Posterior cingulate gyrus (tissue), 11 donors: ENCODE measurements at places on chromosomes 2 and 18.

DNA sequence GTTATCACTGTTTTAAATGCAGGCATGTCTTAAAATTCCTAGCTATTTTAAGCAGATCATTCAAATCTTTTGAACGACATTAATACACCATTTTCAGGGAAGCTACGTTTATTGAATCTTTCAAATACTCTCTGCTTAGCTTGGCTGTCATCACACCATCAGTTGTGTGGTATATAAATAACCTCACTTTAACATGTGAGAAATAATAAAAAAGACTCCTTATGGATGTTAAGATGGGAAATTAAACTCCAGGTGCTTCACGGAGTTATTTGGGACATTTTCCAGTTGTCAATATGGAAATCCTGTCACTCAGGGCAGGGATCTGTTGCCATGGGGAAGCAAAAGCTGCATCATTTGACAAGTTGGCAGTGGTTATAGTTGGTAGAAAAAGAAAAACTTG lies 649.2 kb upstream of the CDH2 start:
- DNase-seq, result no peak

- no peak for DNase-seq
Measured at GRCh38 chr18:77530732-77531131, 281.1 kb downstream of the GALR1 start.

GRCh38 chr2:167212014-167212648 lies 323.9 kb downstream of the XIRP2 start:
- DNase-seq, result no peak

GRCh38 chr2:113894156-113894743 lies 4.4 kb downstream of the ACTR3 start:
- DNase-seq, result no peak

DNA sequence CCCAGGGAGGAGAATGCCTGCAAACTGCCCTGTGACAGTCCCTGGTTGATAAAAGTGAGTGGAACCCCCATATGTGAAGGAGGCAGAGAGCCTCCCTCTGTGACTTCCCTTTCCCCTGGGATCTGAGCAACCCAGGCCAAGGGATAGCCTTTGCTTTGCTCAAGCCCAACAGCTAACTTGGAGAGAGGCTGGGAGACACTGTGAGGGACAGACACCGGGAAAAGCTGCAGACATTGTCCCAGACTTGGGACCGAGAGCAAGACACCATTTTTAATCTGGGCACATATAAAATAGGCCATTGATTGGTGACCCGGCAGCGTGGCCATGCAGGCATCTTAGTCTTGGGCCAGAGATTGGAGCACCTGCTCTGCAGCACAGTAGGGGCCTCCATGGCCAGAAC lies 96.1 kb upstream of the SALL3 start:
- DNase-seq, result no peak

GRCh38 chr2:143706354-143706753 lies 577.1 kb downstream of the ARHGAP15 start:
- DNase-seq, result no peak

- DNase-seq, result no peak
Measured at GRCh38 chr2:142796161-142796560, 81.3 kb upstream of the KYNU start.

DNA sequence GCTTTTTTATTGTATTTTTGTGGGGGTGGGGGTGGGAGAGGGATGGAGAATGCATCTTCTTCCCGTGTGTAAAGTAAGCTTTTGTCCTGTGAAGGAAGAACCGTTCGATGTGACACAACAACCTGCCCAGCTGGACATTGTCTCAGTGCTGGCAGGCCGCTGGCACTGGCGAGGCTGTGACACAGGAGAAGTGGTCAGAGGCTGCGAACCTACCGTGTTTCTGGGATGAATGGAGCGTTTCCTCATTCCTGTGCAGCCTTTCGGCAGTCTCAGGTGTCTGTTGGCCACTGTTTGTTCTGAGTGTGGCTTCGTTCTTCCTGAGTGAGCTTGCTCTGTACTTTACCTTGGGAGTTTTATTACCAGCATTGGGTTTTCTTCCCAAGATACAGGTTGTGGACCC lies 8.0 kb downstream of the RAMP1 start:
- no peak for DNase-seq

DNA sequence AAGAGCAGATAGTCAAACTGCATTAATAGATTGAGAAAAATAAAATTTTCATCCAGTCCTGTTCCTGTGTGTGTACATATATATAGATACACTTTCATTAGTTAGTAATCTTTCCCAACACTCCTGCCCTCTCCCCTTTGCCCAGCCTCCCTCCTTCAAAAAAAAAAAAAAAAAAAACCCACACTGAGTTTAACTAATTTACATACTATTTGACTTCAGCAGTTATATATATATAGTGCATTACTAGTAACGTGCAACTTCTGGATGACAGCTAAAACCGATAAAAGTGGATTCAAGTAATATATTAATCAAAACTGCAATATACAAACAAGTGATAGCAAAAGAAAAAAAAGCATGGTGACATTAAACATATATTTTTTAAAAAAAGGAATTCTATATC lies 1.4 kb downstream of the FIGN start:
- no peak for DNase-seq

- no peak for DNase-seq
Measured at GRCh38 chr2:45588158-45588829, 22.8 kb downstream of the SRBD1 start.

- DNase-seq, result no peak
Measured at GRCh38 chr2:181725476-181725875, 45.2 kb upstream of the NEUROD1 start.

- DNase-seq, result peak; percentile 27
Measured at GRCh38 chr2:12597610-12598009, 119.1 kb upstream of the TRIB2 start.

- no peak for DNase-seq
Measured at GRCh38 chr2:50746526-50746925, 285.4 kb downstream of the NRXN1 start.

DNA sequence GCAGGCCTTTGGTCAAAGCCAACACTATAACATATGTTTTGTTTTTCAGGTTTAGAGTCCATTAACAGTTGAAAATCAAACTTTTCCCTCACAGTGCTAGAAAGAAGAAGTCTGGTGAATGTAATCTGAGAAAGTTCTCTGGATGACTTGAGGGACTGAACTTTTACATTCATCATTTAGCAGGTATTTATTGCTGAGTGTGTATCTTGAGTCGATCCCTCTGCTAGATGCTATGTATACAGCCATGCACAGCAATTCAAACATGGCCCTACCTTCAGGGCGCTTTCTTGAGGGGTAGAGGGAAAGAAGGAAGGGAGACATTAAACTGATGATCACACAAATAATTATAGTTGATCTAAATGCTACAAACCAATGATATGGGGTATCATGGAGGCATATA lies 89.6 kb downstream of the CLHC1 start:
- no peak for DNase-seq

GRCh38 chr18:11851806-11852337 lies 659 bp downstream of the CHMP1B start:
- DNase-seq, result peak; percentile 20

- DNase-seq, result no peak
Measured at GRCh38 chr2:88355486-88355885, 97.0 kb downstream of the FOXI3 start.

DNA sequence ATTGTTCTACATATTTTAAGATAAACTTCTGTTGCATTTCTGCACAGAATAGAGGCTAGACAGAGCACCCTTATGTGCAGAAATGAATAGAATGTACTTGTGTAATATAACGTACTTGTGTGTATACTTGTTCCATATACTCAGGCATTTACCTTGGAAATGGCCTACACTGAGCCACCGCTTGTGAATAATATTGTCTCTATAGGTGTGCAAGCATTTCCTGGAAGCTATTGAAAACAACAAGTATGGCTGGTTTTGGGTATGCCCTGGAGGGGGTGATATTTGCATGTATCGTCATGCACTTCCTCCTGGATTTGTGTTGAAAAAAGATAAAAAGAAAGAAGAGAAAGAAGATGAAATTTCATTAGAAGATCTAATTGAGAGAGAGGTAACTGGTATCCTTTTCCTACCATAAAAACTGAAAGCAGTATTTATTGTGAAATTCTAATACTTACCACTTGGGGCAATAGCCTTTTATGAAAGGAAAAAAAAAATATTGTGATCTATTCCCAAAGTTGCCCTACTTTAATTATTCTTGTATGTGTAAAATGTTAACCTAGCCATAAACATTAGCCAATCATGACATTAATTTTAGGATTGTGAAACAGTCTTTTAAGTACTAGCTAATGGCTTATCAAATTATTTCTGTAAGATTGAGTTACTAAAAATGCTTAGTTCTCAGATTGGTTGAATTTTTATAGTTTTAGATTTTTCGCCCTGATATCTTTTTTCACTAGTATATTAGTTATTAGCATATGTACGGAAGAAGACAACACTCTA lies 18.0 kb downstream of the ZC3H15 start:
- no peak for DNase-seq

- no peak for DNase-seq
Measured at GRCh38 chr2:173264603-173265366, 89.9 kb upstream of the CDCA7 start.

DNA sequence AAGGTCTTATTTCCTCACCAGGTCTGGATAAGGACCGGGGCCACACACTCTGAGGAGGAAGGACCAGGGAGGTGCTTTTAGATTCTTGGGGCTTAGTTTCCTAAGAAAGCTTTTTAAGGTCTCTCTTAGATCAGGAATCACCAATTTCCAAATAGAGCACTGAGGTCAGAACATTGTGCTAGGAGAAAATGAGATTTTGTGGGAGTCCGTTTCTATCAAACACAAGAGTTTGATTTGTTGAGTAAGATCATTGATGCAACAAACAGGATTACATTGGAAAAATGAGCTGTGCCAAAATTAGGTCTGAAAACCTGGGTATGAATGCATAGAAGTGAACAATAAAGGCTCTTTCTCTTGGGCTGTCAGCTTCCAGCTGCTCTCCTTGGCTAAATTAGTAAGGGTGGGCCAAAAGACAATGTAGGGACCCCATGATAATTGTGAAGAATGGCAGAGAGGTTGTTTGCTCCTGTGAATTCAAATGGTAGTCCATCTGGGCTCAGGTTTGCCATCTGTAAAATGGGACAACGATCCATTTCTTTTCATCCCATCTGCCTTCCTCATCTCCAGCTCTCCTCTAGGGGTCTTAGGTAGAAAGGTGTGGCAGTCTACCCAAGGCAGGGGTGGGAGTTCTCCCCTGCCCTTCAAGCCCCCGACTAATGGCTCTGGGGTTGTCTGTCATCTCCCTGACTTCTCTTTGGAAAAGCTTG lies 20.0 kb downstream of the IGFBP2 start:
- DNase-seq, result no peak

- no peak for DNase-seq
Measured at GRCh38 chr2:206990360-206990759, 51.0 kb downstream of the CPO start.

- no peak for DNase-seq
Measured at GRCh38 chr2:210477496-210477895, 937 bp upstream of the LANCL1 start.

- no peak for DNase-seq
Measured at GRCh38 chr2:201983800-201984199, 49.9 kb upstream of the FZD7 start.

- DNase-seq, result no peak
Measured at GRCh38 chr2:9815076-9815475, 28.2 kb upstream of the TAF1B start.

- no peak for DNase-seq
Measured at GRCh38 chr2:121790276-121790956, 35.0 kb downstream of the TSN start.

DNA sequence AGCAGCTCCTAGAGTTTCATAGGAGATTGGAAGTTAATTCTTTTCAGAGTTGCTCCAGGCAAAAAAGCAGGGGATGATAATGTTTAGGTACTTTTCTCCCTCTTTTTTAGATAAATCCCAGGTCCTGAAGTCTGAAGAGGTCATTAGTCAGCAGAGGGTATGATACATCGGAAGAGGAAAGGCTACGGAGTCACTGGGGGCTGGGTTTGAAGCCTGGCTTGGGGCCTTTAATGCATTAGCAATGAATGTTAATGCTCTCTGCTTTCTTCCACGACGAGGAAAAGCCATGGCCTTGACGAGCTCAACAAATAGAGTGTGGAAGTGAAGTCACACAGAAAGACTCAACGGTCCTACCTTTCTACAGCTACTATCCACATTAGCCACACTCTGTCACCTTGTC lies 235.1 kb downstream of the NCKAP5 start:
- no peak for DNase-seq

DNA sequence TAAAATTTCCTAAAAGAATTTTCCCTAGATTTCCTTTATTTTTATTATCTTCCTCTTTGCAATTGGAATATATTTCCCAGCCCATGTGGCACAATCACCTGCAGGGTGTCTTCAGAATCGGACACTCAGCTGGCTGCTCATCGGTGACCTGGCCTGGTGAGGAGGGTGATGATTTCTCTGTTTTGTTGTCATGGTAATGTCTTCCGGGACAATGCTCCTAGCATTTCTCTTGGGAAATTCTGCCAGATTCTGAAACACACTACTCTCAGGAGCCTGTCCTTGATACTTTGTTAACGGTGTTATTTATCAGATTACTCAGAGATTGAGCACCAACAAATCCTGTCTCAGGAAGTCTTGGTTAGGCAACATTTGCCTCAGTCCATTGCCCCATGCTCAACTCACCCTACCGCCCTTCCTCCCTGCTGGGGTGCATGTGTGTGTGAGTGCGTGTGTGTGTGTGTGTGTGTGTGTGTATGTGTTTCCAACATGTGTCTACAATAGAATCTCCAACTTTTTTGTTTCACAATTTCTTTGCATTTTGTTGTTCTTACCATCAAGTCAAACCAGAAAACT lies 70.3 kb downstream of the MYT1L start:
- no peak for DNase-seq

DNA sequence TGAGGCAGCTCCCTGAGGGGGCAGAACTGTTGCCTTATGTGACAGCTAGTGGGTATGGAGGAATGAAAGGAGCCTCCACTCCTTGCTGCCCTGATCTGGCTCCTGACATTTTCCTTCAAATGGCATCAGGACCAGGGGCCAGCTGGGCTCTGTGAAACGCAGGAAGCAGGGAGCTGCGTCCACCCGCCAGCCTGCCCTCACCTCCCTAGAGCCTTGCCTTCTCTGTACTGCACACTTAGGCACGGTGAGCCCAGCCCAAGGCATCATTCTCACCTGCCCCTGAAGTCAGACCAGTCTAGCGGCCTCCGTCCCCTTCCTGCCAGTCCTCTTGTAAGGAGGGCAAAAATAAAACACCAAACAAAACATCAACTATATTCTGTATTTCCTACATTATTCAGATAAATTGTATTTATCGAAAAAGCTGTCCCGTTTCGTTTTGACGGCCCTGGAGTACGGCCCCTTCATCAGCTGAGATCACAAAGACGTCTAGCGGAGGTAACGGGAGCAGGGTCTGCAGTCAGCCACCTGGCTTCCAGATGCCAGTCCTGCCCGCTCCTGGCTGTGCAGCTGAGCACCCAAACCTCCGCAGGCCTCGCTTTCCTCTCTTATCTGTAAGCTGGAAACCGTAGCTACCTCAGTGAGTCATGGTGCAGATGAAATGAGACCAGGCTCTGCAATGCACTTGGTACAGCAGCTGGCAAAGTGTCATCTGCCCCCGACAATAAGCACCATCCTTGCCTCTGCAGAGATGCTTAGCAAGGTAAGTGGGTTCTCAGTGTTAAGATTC lies 6.9 kb upstream of the CTDP1 start:
- DNase-seq, result no peak

DNA sequence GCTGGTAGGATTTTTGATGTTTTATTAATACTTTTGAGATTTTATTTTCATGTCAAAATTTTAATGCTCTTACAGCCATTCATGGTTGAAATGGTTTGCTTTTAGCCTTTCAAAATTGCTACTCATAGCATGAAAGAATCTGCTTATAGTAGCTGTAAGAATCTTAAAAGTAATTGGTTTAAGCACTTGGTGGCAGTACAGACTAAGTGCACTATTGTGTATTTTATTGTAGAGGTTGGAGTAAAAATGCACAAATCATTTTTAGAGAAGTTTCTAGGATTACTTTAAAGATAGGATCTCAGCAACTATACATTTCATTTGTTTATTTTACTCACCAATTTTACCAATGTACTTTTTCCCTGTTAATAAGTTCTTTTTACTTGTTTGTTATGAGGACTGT lies 205.8 kb downstream of the SPAG16 start:
- DNase-seq, result no peak
